ENCODE measurements at places on chromosomes 13 and 19.
A peak's percentile ranks its signal among the peaks of the same experiment; 100 is the strongest.

DNA sequence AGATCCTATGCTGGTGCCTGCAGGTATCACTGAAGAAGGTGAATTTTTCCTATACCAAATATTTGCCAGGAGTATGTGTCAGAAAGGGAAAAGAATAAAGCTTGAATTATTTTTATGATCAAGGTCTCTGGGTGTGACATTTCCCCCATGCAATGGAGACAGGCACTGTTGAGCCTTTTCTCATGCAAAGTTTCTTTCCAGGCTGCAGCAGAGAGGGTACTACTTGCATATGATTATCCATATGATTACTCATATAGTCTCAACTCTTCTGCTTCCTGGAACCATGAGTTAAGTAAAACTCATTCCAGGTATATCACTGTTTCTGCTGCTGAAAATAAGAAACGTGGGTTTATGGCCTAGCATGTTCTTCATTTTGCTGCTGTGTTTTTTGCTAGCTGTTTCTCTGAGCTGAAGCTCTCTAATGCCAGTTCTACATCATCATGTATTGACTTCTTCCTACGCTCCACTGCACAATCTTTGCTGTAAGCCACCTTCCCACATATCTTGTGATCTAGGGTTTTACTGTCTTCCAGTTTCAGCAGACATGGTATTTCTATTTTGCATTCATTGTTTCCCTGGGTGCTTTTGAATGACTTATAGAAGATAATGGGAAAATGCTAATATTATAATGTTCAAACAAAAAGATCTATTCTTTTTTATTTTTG, 278.7 kb upstream of the GPC6 start:
- no peak for DNase-seq

GRCh38 chr19:34120846-34121639, 51.3 kb upstream of the LSM14A start:
- peak; percentile 36 for DNase-seq

DNA sequence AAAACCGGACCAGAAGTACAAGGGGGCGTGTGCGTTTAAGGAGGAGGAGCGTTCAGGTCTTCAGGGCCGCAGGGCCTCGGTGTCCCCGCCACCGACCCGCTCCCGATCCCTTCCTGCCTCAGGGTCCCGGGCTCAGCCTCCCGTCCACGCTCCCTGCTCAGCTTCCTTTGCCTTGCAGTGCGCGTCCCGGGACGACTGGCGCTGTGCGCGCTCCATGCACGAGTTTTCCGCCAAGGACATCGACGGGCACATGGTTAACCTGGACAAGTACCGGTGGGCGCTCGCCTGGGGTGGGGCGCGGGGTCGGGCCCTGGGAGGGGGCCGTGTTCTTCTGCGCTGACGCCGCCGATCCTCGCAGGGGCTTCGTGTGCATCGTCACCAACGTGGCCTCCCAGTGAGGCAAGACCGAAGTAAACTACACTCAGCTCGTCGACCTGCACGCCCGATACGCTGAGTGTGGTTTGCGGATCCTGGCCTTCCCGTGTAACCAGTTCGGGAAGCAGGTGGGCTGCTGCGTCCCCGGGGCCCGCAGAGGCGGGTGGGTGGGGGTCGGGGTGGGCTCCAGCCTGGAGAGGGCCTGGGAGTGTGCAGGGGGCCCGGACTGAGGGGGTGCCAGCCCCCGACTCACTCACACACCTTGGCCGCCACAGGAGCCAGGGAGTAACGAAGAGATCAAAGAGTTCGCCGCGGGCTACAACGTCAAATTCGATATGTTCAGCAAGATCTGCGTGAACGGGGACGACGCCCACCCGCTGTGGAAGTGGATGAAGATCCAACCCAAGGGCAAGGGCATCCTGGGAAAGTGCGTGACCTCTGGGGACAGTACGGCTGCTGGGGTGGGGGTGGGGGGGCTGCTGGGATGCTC, 1.4 kb downstream of the GPX4 start:
- no peak for DNase-seq

DNA sequence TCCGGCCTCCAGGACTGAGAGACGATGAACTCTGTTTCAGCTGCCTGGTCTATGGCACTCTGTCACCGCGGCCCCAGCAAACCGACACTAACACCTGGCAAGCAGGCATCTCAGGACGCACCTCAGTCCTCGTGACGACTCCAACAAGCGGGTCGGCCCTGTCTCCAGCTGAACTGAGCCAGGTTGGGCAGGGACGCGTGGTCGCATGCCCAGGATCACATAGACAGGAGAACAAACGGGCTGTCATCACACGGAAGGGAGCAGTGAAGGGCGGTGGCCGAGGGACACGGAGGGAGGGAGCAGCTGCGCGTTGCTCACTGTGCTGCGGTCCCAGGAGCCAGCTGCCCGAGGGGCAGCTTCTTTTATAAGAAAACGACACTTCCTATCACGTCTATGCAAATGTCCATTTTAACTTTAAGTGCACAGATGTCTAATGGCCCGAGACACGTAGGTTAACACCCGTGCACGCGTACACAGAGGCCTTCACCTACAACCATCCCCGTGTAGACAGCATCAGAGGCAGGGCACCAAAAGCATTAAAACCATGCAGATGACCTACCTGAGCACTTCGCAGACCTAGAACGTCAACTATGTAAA, 8.9 kb downstream of the SGTA start:
- no peak for DNase-seq

DNA sequence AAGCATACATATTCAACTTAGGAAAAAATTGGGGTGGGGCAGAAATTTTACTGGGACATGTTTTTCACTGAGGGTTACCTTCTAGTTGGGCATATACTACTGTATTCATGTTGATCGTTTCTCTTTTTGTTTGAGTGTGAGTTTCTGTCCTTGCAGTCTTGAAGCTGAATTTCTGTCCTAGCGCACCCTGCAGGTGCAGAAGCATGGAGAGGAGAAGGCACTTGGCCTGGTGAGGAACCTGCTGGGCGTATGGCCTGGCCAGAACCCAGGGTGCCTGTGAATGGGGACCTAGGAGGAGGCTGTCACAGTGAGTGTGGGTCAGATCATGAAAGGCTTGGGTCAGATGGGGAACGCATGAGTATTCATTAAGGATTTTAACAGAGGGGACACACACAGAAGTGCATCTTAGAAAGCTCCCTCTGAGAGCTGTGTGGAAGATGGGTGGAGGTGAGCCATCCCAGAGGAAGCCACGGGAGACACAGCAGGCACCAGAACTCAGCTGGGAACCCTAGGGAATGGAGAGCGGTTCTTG, 36.8 kb downstream of the SERP2 start:
- no peak for DNase-seq

GRCh38 chr13:101144808-101145419, 271.4 kb downstream of the NALCN start:
- no peak for DNase-seq

GRCh38 chr19:5050067-5050656, 81.2 kb downstream of the KDM4B start:
- no peak for DNase-seq

DNA sequence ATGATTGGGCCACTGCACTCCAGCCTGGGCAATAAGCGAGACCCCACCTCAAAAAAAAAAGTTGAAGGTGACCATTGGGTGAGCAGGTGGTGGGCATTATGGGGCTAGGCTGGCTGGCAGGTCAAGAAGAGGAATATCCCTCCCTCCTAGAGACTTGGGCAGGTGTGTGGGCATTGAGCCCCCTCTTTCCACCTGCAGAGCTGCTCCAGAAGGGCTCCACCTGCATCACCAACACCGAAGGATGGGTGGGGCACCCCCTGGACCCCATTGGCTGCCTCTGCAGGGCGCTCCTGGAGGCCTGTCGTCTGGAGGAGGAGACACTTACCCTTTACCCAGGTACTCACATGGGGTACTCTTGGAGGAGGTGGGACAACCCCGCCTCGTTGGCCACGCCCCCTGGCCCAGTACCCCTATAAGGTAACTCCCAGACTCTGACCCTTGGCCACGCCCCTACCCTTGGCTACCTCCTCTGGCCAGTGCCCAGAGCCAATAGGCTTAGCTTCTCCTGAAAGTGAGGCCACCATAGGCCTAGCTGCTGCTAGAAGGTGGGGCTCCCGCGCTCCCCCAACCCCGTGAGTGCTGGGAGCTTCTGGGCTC, 21.9 kb downstream of the ZSWIM4 start:
- no peak for DNase-seq

DNA sequence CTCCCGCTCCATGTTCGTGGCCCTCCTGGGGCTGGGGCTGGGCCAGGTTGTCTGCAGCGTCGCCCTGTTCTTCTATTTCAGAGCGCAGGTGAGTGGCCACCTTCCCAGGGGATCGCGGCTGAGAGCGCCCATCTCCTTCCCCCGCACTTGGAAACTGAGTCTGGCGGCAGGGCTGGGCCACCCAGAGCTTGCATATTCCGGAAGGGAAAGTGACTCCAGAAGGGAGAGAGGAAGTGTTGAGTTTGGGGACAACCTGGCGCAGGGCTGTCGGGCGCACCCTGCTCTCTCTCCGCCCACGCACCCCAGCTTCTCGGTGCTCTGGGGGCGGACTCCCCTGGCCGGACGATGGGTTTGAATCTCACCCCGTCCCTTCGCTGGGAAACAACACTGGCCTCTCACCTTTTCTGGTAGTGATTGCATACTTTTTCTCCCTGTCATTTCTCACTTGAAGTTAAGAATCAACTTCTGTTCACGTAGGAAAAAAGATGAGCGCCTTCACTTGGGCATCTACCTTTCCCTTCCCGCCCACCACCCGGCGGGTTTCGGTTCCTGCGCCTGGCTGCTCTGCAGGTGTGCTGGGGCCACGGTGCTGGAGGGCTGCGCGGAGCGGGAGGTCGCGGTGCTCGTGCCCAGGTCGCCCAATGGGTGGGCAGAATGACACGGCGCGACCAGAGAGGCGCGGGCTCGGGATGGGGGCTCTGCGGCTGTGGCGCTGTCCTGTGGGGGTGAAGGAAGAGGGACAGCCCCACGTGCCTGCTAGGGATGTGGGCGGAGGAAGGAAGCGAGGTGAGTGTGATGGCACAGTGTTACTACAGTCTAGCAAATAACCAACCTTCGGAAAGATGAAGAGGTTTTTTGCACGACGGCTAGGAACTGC, 721 bp downstream of the TNFSF11 start:
- peak; percentile 50 for DNase-seq

GRCh38 chr19:20078581-20079031, 806 bp downstream of the ZNF90 start:
- DNase-seq: no peak

DNA sequence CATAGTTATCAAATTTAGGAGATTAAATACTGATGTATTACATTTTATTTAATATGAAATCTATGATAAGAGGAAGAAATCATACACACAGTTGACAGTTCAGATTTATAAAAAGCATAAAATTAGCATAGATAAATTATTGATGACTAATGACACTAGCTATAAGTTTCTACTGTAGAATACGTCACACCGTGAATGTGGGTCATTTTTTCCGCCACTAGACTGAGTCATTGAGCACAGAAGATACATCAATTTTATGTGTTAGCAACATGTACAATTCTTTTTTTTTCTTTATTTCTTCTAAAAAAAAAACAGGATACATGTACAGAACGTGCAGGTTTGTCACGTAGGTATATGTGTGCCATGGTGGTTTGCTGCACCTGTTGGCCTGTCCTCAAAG, 22.2 kb downstream of the AP2S1 start:
- peak; percentile 26 for DNase-seq
